ENCODE measurements at places on chromosomes 6 and 20. TPM values are rescaled to one million over a fixed set of nuclear protein-coding genes. Genes with fewer than 3 reads are reported as not detected.
A peak's percentile ranks its signal among the peaks of the same experiment; 100 is the strongest.

DNA sequence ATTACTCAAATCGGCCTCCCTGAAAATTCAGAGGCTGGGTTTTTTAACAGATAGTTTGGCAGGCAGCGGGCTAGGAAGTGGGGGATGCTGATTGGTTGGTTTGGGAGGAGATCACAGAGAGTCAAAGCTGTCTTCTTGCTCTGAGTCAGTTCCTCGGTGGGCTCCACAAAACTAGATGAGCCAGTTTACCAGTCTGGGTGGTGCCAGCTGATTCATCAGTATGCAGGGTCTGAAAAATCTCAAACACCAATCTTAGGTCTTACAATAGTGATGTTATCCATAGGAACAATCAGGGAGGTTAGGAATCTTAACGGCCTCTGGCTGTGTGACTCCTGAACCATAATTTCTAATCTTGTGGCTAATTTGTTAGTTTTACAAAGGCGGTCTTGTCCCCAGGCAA is 190.7 kb downstream of the C6orf118 start:
- H3K4me1 ChIP-seq, result peaks cover 2% of the 10 kb centered on the region
- no peaks in the 10 kb centered on the region for H3K36me3 ChIP-seq
- no peaks in the 10 kb centered on the region for H3K27me3 ChIP-seq
- no peak for DNase-seq
- no peak overlapping the region for H3K27ac ChIP-seq

SLC2A4RG gene
- total RNA-seq, result 65.6 TPM

DNA sequence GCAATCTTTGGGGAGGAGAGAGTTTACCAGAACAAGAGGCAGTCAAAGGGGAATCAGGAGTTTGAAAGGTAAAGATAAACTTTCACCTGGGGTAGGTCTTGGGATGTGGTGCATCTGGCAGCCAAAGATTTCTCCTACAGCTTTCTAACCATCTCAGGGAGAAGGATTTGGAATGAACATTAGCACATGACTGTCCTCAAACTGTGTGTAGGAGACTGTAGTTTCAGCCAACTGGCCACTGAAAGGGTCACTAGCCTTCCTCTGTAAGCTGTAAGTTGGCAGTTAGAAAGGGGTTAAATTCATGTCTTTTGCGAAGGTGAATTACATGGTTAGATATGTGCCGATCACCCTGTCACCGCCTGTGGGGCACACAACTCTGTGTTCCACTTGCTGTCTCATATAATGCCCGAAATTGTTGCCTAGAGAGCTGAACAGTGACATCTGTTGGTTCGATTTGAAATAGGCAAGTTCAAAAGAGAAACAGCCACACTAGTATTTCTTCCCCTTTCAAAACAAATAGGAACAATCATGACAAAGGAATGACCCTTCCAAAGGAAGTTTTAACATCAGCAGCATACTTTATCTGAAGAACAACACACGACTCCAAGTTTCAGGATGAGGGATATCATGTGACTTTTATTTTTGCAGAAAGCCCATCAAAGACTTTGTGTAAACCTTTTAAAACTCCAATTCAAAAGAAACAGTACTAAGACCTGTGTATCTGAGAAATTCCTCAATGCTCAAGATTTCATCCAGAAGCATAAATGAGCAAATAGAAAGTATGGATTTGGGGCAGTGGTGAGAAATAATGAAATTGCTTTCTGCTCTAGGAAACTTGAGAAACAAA is 1.1 kb upstream of the OPN5 start:
- no peak overlapping the region for H3K4me3 ChIP-seq
- no peaks in the 10 kb centered on the region for H3K27me3 ChIP-seq
- DNase-seq, result peak; percentile 54
- no peak overlapping the region for H3K27ac ChIP-seq
- H3K36me3 ChIP-seq, result no peaks in the 10 kb centered on the region

DNA sequence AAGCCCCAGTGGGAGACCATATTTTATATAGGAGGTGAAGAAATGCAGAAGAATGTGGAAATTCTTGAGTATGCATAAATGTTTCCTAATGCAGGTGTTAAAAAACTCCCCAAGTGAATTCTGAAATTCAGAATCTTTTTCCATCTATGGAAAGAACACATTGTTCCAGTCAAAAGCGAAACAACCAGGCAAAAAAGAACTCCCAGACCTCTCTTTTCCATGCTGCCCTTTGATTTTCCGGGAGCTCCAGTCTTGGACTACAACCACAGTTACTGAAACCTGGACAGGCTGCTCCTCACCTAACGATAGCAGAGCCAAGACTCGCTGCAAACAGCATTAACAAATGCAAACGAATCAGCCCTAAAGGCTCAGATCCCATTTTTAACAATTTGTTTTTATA is 108.7 kb upstream of the CNKSR3 start:
- H3K27me3 ChIP-seq, result no peaks in the 10 kb centered on the region
- H3K4me1 ChIP-seq, result peaks cover 9% of the 10 kb centered on the region
- no peak overlapping the region for H3K27ac ChIP-seq
- H3K4me3 ChIP-seq, result no peak overlapping the region
- no peaks in the 10 kb centered on the region for H3K36me3 ChIP-seq

TFAP2D gene
- not detected for total RNA-seq

- H3K27me3 ChIP-seq, result no peaks in the 10 kb centered on the region
- peaks cover 14% of the 10 kb centered on the region for H3K36me3 ChIP-seq
- no peak overlapping the region for H3K27ac ChIP-seq
- DNase-seq, result no peak
- no peaks in the 10 kb centered on the region for H3K4me1 ChIP-seq
Observed at GRCh38 chr20:430091-430999, 22.2 kb downstream of the RBCK1 start.

DNA sequence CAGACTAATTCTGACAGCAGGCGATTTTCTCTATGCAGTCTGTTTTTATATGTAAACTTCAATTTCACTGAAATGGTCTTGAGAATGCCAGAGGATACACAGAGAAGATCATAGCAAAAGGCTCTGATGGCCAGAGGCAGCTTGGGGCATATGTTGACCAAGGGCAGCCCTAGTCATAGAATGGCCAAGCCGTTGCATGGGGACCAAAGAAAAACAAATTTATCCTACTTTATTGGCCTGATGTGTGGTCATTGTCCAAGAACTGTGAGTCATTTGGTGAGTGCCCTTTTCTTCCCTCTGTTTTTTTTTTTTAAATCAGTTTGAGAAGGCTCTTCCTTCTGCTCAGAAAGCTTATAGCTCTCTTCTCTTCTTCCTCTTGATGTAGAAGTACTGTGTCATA is 5.8 kb downstream of the HDGFL1 start:
- H3K4me3 ChIP-seq, result no peak overlapping the region
- H3K4me1 ChIP-seq, result no peaks in the 10 kb centered on the region
- no peak for DNase-seq
- H3K36me3 ChIP-seq, result no peaks in the 10 kb centered on the region

GRCh38 chr6:139587469-139587868 is 213.0 kb upstream of the CITED2 start:
- no peaks in the 10 kb centered on the region for H3K27me3 ChIP-seq
- DNase-seq, result peak; percentile 98
- no peaks in the 10 kb centered on the region for H3K36me3 ChIP-seq
- H3K4me1 ChIP-seq, result peaks cover 25% of the 10 kb centered on the region
- H3K27ac ChIP-seq, result peak overlapping the region; percentile 87

Measured in astrocyte (in vitro differentiated cells and primary cell).